Pulmonary artery endothelial cell (primary cell): ENCODE measurements at places on chromosomes 11 and 22. TPM values are rescaled to one million over a fixed set of nuclear protein-coding genes. Genes with fewer than 3 reads are reported as not detected.

SEC14L3 gene
- total RNA-seq, result not detected in 2 replicates

OR10V1 gene
- total RNA-seq, result not detected in 2 replicates

CECR2 gene
- total RNA-seq, result 1.2 and 1.8 TPM in 2 replicates

GAB4 gene
- total RNA-seq, result not detected in 2 replicates

LAMTOR1 gene
- total RNA-seq, result 110 and 113 TPM in 2 replicates

RASSF7 gene
- 11.5 and 14.4 TPM in 2 replicates for total RNA-seq

PLAAT2 gene
- total RNA-seq, result not detected in 2 replicates

RIMBP3B gene
- total RNA-seq, result under 0.01 and 0.04 TPM in 2 replicates

DLG2 gene
- total RNA-seq, result 0.42 and 0.66 TPM in 2 replicates

SLC25A45 gene
- total RNA-seq, result 1.3 and 1.4 TPM in 2 replicates

GAL gene
- total RNA-seq, result 1.3 and 1.8 TPM in 2 replicates

YWHAH gene
- total RNA-seq, result 99.4 and 130 TPM in 2 replicates

OR51E1 gene
- total RNA-seq, result not detected in 2 replicates

FGF3 gene
- not detected in 2 replicates for total RNA-seq

C11orf86 gene
- total RNA-seq, result not detected in 2 replicates

KRTAP5-1 gene
- not detected in 2 replicates for total RNA-seq

MMP27 gene
- total RNA-seq, result not detected in 2 replicates

OR5A1 gene
- not detected in 2 replicates for total RNA-seq

CNTN5 gene
- not detected in 2 replicates for total RNA-seq

LINC01488 gene
- total RNA-seq, result not detected in 2 replicates

RIMBP3C gene
- total RNA-seq, result 0.04 TPM in 1 of 2 replicates, not detected in the other

SAA2 gene
- not detected in 2 replicates for total RNA-seq

OR56A4 gene
- not detected in 2 replicates for total RNA-seq

OR4A16 gene
- total RNA-seq, result not detected in 2 replicates

MMP7 gene
- total RNA-seq, result 0.11 TPM in 1 of 2 replicates, not detected in the other

OR2AG1 gene
- total RNA-seq, result under 0.01 TPM in 1 of 2 replicates, not detected in the other

SPI1 gene
- total RNA-seq, result not detected in 2 replicates

APOL3 gene
- 52.0 and 59.1 TPM in 2 replicates for total RNA-seq

OR52I2 gene
- total RNA-seq, result not detected in 2 replicates

RAPSN gene
- total RNA-seq, result 0.14 and 0.26 TPM in 2 replicates

OR52H1 gene
- total RNA-seq, result not detected in 2 replicates

OR2AG2 gene
- 0.07 TPM in 2 replicates for total RNA-seq

SMC1B gene
- total RNA-seq, result under 0.01 and 0.04 TPM in 2 replicates

PANX3 gene
- total RNA-seq, result not detected in 2 replicates

APLNR gene
- total RNA-seq, result not detected in 2 replicates

VPS51 gene
- total RNA-seq, result 174 and 190 TPM in 2 replicates

KIRREL3 gene
- total RNA-seq, result not detected in 2 replicates

FAM180B gene
- 0.07 TPM in 1 of 2 replicates, not detected in the other for total RNA-seq

OR2AT4 gene
- not detected in 2 replicates for total RNA-seq

PACSIN3 gene
- 13.3 and 14.3 TPM in 2 replicates for total RNA-seq

GALNT18 gene
- total RNA-seq, result 0.53 and 1.7 TPM in 2 replicates

FOLR2 gene
- total RNA-seq, result not detected in 2 replicates

CEP126 gene
- total RNA-seq, result 0.81 and 1.3 TPM in 2 replicates

GGTLC2 gene
- total RNA-seq, result not detected in 2 replicates

EXT2 gene
- 84.5 and 87.9 TPM in 2 replicates for total RNA-seq

RNF169 gene
- 20.9 and 34.0 TPM in 2 replicates for total RNA-seq

PAFAH1B2 gene
- 215 and 280 TPM in 2 replicates for total RNA-seq

OR52E8 gene
- total RNA-seq, result not detected in 2 replicates

KLHL35 gene
- 2.0 and 2.6 TPM in 2 replicates for total RNA-seq

OR51E2 gene
- not detected in 2 replicates for total RNA-seq
